ENCODE measurements at places on chromosomes 1 and 21.

GRCh38 chr1:1669468-1670440 is 10.9 kb upstream of the CDK11B start:
- no peak for DNase-seq

DNA sequence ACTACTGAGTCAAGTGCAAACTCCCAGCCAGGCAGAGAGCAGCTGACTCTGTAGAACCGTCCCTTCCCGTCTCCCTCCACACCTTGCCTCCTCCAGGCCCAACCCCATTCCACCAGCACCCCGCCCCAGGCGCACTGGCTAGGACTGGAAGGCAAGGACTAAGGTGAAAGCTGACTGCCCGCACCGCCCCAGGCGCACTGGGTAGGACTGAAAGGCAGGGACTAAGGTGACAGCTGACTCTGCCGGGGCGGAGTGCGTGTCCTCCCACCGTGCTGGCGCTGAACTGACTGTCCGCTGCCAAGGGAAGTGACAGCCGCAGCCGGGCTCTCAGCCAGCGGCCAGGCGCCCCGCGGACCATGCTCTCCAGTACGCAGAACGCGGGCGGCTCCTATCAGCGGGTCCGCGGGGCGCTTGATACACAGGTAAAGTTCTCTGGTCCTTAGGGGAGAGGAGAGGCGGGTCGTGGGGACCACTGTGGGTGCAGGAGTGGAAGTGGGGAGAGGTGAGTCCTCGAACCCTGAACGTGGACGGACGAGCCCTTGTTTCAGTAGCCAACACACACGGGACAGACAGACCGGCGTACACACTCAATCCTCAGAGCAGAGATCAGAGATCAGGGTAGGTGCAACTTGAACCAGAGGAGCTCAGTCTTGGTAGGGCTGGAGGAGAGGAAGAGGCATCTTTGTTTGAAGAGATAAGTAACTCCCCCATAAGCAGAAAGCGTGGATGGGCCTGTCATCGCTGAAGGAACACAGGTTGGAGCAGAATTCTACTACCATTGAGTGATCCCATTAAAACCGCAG is 58.0 kb downstream of the RBM11 start:
- DNase-seq: peak; percentile 76

GRCh38 chr1:98781906-98782305 is 120.4 kb downstream of the SNX7 start:
- no peak for DNase-seq

DNA sequence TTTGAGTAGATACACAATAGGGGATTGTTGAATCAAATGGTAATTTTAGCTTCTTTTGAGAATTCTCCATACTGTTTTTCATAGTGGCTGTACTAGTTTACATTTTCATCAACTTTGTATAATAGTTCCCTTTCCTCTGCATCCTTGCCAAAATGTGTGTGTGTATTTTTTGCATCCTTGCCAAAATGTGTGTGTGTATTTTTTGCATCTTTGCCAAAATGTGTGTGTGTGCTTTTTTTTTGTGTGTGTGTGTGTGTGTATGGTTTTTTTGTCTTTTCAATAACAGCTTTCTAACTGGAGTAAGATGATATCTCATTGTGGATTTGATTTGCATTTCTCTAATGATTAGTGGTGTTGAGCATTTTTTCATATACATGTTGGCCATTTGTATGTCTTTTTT is 105.4 kb downstream of the ATP6V1G3 start:
- peak; percentile 52 for DNase-seq

GRCh38 chr1:224545571-224545970 is 70.5 kb upstream of the CNIH3 start:
- no peak for DNase-seq

DNA sequence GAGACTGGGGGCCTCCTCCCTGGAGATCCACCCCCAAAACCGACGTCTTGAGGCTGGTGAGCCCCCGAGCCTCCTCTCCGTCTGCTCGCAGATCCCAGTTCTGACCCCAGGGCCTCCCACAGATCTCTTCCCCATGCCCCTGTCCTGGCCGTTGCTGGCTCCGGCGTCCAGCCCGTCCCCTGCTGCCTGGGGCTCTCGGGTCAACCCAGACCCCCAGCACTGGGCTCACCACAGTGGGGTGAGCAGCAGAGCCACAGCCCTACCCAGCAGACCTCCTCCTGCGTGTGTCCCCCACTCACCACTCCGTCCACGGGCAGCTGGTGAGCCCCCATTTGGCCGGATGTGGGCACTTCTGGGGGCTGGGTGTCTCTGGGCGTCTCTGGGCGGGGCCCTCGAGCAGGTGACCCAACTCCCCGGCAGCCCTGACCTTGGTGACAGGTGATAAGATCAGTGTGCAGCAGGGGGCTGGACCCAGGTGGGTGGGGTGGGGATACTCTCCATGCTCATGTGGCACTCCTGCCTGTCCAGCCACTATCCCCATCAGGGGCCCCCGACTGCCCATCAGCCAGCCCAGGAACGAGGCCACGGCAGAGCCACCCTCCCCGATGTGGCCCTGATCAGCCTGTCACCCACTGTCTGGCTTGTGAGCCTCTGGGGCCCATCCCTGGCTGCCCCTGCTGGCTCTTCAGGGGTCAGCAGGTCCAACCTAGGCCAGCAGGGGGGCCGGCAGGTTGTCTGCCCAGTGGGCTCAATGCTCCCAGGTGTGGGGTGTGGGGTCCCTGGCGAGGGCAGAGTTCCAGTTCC is 709 bp downstream of the TNFRSF14 start:
- no peak for DNase-seq

GRCh38 chr1:6424619-6425593 is at the start of gene ESPN:
Gene ESPN, plus strand, starts transcription at chr1:6424776. Its CDS starts 180 bp downstream, at chr1:6424956.
- DNase-seq: peak; percentile 41

DNA sequence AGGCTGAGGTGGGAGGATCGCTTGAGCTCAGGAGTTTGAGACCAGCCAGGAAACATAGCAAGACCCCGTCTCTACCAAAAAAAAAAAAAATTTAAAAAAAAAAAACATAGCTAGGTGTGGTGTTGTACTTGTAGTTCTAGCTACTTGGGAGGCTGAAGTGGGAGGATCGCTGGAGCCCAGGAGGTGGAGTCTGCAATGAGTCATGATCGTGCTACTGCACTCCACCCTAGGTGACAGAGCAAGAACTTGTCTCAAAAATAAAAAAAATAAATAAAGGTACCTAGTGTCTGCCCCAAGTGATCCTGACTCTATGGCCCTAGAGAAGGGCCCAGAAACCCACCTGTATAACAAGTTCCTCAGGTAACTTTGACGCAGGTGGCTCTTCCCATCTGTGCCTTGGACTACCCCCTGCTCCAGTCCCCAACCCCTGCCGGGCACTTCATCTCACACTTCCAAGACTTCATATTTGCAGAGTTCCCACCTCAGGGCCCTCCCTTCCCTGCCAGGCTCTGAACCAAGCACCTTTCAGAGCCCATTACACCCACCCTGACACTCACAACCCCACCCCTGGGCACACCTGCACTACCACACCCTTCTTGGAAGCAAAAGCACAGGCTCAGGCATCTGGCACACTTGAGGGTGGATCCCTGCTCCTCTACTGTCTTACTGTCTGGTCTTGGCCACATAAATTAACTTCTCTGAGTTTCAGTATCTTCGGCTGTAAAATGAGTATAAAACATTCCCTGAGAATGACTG is 80.2 kb upstream of the KLHDC7A start:
- DNase-seq: no peak

DNA sequence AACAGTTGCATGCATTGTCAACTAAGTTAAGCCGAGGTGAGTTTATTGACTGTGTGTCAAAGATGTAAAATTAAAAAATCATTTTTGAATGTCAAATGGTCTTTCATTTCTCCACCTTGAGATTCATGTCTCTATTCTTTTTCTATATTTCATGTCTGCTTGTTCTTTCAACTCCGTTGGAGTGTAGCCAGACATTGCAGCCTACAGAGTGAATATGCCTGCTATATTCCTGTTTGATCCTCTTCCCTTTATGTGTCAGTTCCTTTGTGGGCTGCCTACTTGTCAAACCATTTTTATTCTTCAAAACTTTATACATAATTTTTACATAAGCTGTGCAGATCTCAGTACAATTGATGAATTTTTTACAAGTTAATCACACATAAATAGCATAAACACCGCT is 1325.8 kb upstream of the PRMT6 start:
- no peak for DNase-seq

DNA sequence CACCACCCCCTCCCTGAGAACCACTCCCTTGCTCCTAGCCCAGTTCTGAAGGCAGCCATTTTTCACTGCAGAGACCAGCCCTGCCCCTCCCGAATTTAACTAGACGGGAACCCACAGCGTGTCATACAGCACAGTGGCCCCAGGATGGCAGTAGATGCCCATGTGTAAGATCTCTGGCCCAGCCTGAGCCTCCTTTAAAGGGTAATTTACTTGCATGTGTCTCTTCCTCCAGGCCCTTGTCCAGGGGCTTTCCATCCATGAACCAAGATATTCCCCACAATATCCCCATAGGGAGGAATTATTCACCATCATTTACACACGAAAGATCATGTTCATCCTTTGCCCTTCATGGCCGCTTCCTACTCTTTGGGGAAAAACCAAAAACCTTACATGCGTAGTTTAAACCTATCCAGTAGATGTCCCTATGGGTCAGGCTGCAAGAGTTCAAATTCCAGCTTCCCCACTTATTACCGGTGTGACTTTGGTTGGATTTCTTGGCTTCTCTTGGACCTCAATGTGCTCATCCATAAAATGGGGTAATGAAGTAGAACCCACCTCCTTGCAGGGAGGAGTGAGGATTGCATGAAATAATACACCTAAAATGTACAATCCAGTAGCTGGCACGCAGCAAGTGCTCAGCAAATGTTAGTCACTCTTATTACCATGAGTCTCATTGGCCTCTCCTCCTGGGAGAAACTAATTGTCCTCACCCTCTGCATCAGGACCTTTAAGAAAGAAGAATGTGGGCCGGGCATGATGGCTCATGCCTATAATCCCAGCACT is 4.0 kb upstream of the LACTBL1 start:
- DNase-seq: peak; percentile 59
